ENCODE measurements at places on chromosomes 11 and 22.

DNA sequence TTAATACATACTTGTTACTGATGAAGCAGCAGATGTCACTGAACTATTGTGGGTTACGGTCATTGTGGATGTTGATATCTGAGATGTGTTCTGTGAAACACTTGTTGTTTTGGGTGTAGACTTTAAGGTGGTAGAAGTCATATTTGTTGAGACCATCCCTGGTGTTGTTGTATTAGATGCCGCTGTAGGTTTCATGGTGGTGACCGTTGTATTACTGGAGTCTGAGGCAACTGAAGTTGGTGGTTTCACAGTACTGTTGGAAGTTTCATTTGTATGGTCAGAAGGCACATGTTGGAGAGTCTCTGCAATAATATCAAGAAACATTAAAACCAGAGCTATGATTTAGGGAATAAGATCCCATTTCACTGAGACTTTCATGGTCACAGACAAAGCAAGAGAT is 50.7 kb downstream of the TMEM123 start:
- no peak overlapping the region for H3K4me3 ChIP-seq
- no peak overlapping the region for H3K27ac ChIP-seq
- H3K36me3 ChIP-seq = peaks cover 17% of the 10 kb centered on the region
- no peaks in the 10 kb centered on the region for H3K4me1 ChIP-seq
- no peak for DNase-seq

- no peak overlapping the region for H3K27ac ChIP-seq
- H3K4me3 ChIP-seq = no peak overlapping the region
- no peaks in the 10 kb centered on the region for H3K4me1 ChIP-seq
- no peak for DNase-seq
- no peaks in the 10 kb centered on the region for H3K36me3 ChIP-seq
These were observed 813.5 kb downstream of the FAM181B start for GRCh38 chr11:81920205-81920604.

DNA sequence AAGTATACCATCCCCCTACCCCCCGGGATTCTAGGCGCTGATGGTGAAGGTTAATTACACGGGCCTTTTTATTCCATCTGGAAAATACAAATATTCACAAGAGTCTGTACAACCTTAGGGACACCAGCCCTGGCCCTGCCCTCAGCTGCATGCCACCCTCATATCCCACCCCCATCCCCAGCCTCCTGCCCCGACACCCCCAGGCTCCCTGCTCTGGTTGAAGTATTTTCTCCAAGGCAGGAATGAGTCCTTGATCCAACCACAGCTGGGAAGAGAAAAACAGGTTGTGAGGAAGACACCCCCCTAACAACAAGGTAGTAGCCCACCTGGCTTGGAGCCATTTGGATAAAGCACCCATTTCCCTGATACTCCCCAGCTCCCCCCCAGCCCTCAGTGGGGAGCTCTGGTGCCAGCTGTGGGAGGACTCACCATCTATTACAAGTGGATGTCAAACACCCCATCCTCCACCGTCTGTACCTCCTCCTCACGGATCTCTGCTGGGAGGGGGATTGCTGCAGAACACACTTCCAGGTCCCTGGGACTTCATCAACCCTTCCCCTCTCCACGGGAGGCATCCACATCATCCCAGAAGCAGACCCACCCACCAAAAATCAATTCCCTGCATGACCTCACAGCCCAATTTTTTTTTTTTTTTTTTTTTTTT is 4.0 kb upstream of the NRXN2 start:
- DNase-seq = no peak
- no peak overlapping the region for H3K4me3 ChIP-seq
- peaks cover 21% of the 10 kb centered on the region for H3K27me3 ChIP-seq
- no peak overlapping the region for H3K27ac ChIP-seq
- peaks cover 3% of the 10 kb centered on the region for H3K4me1 ChIP-seq

GRCh38 chr22:17303840-17304779 is 65.2 kb upstream of the CECR2 start:
- H3K4me1 ChIP-seq = no peaks in the 10 kb centered on the region
- no peaks in the 10 kb centered on the region for H3K36me3 ChIP-seq
- no peaks in the 10 kb centered on the region for H3K27me3 ChIP-seq
- DNase-seq = no peak
- H3K4me3 ChIP-seq = no peak overlapping the region
- H3K27ac ChIP-seq = no peak overlapping the region

DNA sequence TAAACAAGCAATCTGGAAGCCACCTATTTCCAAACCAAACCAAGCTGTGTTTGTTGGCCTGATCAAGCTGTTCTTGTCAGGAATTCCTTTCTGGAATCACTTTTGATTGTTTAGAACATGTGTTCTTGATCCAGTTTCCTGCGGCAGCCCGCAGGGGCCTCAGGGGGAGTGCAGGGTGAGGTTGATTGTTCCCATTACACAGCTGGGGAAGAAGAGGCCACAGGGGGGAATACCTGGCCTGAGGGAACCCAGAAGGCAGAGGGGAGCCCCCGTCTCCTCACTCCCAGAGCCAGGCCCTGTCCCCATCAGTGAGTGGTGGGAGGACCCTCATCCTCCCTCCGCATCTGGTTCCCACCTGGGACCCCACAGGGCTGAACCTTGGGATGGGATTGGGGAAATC is 4.2 kb downstream of the MRGPRD start:
- peaks cover 21% of the 10 kb centered on the region for H3K27me3 ChIP-seq
- no peaks in the 10 kb centered on the region for H3K36me3 ChIP-seq
- no peak overlapping the region for H3K27ac ChIP-seq
- H3K4me1 ChIP-seq = no peaks in the 10 kb centered on the region
- H3K4me3 ChIP-seq = no peak overlapping the region

GRCh38 chr11:133950874-133951326 is 5.9 kb downstream of the IGSF9B start:
- DNase-seq = no peak
- no peak overlapping the region for H3K4me3 ChIP-seq
- H3K36me3 ChIP-seq = no peaks in the 10 kb centered on the region
- peaks cover 35% of the 10 kb centered on the region for H3K4me1 ChIP-seq

DNA sequence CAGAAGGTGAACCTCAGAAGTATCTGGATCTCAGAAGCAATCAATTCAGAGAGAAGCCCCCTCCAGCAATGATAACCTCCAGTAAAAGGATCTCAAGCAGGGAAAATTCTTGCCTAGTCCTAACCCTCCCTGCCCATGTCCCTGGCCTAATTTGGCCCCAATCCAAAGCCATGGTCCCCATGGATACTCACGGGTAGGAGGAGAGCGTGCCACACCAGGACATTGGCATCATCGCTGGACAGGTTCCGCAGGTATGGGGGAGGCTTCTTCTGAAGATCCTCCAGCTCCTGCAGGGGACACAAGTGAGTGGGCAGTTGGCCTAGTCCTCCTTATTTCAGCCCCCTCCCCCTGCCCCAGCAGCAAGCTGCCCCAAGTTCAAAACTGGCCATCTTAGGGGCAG is 7.3 kb downstream of the UBE2L6 start:
- no peak for DNase-seq
- H3K4me3 ChIP-seq = no peak overlapping the region
- no peaks in the 10 kb centered on the region for H3K27me3 ChIP-seq
- no peaks in the 10 kb centered on the region for H3K4me1 ChIP-seq
- no peak overlapping the region for H3K27ac ChIP-seq
- H3K36me3 ChIP-seq = no peaks in the 10 kb centered on the region

DNA sequence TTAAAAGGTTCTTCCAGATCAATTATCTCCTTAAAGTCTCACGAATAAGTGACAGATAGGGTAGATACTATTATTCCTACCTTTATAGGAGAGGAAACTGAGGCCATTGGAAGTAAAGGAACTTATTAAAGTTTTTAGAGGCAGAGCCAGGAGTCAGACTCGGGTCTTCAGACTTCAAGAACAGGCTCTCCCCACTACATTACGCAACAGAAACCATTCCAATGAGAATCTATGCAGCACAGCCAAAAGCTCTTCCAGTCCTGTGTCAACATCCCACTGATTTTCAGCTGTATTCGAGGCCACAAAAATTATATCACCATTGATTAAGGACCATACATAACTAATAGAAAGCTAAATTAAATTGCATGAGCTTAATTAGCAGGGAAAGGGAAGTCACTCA is 77.4 kb downstream of the RELT start:
- H3K4me1 ChIP-seq = no peaks in the 10 kb centered on the region
- no peak overlapping the region for H3K27ac ChIP-seq
- peaks cover 2% of the 10 kb centered on the region for H3K36me3 ChIP-seq
- no peak overlapping the region for H3K4me3 ChIP-seq
- DNase-seq = no peak

DNA sequence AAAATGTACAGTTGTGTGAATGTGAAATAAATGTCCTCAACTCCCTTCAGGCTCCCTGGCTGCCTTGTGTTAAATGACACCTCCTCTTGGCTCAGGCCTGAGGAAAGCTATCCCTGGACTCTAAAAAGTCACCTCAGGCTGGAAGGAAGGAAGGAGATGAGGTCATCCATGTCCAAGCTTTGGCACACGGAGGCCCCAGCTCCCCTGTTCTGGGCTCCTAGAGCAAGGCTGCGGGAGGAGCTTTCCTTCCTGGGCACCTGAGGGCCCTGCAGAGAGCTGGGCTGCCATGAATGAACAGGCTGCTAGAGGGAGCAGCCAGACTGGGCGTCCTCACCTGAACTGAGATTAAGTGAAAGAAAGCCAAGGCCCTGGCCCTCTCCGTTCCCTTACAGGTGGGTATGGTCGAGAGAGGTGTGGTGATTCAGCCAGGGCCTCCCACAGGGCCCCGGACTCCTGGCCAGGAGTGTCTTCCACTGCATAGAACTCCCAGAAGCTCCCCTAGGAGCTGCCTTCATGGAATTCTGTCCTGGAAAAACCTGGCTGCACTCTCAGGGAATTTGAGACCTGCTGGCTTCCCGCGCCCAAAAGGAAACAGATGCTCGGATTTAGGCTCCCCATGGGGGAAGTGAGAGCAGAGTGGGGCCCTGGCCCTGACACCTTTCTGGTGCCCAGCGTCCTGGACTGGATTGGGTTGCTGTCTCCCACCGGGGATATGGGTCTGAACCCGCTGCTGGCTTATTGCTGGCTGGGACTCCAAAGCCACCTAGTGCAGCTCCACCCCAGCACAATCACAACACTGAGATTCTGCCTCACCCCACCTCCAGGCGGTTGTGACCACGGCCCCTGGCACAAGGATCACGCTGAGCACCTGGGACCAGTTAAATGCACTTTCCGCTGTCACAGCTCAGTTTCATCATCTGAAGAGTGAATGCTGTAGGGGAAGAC is 22.2 kb downstream of the MYBPC3 start:
- H3K4me1 ChIP-seq = no peaks in the 10 kb centered on the region
- H3K4me3 ChIP-seq = no peak overlapping the region
- no peaks in the 10 kb centered on the region for H3K27me3 ChIP-seq
- no peak for DNase-seq

DNA sequence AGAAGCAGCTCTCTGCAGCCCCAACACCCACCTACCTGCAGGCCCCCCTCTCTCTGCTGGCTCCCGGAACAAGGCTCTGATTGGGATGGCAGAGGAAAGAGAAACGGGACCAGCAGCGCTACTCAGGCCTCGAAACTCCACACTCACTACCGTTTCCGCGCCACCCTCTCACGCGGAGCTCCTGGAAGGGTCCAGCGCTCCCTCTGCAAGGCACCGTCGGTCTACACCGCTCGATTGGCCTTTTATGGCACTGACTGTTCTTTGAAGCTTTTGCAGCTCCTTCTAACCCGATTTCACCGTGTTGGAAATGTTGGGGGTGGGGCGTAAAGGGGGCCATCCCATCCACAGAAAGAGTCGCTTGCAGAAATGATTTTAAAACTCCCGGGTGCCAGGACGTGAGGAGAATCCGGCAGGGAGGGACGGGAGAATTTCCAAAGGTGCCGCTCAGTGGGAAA is 323 bp upstream of the PANX1 start:
- peak overlapping the region; percentile 93 for H3K27ac ChIP-seq
- peak overlapping the region; percentile 99 for H3K4me3 ChIP-seq
- no peak for DNase-seq

DNA sequence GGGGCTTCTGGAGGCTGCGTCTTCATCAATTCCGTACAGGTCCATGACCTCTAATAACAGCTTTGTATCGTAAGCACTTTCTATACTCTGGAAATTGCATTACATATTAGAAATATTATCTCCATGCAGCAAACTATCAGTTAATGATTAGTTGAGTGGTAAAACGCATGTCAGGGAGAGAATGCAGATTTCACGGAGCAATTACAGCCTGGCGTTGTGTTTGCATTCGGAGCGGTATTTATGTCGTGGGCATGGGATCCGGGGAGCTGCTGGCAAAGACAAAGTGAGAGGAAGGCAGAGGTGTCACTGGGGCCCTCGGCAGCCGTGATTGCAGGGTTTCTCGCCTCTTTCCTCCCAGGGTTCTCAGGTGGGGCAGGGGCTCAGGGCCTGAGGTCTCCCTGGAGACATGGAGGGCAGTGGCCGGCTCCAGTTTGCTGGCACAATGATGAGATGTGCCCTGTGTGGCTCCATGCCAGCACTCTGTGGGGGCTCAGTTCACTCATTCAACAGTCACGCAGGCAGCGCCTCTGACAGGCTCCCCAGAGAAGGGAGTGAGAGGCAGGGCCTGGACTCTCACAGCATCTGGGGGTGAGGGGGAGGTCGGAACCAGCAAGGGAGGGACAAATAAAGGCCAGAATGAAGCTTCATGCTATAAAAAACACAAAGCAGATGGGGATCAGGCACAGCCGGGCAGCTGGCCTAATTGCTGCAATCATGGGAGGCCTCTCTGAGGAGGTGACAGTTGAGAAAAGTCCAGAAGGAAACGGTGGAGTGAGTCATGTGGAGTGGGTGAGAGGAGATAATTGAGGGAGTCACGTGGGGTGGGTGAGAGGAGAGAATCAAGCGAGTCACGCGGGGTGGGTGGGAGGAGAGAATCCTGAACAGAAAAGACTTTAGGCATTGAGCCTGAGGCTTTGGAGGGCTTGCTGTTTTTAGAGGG is 1002.7 kb downstream of the BRD1 start:
- no peak for DNase-seq
- no peaks in the 10 kb centered on the region for H3K36me3 ChIP-seq
- peaks cover 4% of the 10 kb centered on the region for H3K4me1 ChIP-seq
- no peaks in the 10 kb centered on the region for H3K27me3 ChIP-seq

DNA sequence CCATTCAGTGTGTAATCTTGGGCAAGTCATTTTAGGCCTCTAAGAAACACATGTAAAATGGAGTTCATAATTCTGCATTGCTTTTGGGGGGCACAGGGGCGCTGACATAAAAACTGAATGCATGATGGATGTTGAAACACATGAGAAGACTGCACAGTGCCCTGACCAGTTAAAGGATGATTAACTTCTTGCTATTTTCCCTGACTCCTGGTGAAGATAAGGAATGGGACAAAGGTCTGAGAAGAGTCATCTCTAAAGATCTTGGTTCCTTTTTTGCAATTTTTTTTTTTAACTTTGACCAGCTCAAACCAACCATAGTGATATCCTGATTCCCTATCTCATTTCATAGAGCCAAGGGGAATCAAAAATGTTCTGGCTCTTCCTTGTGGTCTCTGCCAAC is 134.9 kb upstream of the TENM4 start:
- no peak overlapping the region for H3K4me3 ChIP-seq
- no peak overlapping the region for H3K27ac ChIP-seq
- no peaks in the 10 kb centered on the region for H3K4me1 ChIP-seq
- no peaks in the 10 kb centered on the region for H3K27me3 ChIP-seq
- no peak for DNase-seq
- no peaks in the 10 kb centered on the region for H3K36me3 ChIP-seq
